Stimulated activated CD4-positive, alpha-beta T cell treated with anti-CD3 and anti-CD28 coated beads, Interleukin-15, amount 100 ng/mL, for 1 hour (primary cell): ENCODE measurements at places on chromosomes 1 and 21.
A peak's percentile ranks its signal among the peaks of the same experiment; 100 is the strongest.

DNA sequence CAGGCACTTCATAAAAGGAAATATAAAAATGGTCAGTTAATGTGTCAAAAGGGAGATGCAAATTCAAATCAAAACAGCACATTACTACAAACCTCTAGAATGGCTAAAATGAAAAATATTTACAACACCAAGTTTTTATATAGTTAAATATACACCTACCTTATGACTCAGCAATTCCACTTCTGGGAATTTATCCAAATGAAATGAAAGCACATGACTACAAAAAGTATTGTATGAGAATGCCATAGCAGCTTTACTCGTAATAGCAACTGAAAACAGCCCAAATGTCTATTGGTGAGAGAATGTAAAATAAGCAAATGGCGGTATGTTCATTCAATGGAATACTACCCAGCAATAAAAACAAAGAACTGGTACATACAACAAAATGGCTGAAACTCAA, 175.8 kb upstream of the SPAG17 start:
- no peak for DNase-seq

DNA sequence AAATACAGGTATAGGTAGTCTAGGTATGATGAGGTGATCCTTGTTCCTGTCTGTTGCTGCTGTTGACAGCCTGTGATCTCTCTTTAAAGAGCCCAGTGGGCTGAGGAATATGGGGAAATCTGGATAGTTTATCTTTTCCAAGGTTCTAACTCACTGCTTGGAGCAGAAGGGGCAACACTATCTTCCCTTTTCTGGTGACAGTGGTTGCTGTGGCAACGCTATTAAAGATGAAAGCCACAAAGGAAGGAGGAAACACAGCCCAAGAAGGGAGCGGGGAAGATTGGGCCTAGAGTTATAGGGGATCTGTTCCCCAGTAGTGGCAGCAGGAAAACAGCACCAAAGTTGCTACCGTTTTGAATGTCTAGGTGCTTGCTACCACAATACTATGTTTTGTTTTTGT, 8.8 kb downstream of the PCP4L1 start:
- no peak for DNase-seq

DNA sequence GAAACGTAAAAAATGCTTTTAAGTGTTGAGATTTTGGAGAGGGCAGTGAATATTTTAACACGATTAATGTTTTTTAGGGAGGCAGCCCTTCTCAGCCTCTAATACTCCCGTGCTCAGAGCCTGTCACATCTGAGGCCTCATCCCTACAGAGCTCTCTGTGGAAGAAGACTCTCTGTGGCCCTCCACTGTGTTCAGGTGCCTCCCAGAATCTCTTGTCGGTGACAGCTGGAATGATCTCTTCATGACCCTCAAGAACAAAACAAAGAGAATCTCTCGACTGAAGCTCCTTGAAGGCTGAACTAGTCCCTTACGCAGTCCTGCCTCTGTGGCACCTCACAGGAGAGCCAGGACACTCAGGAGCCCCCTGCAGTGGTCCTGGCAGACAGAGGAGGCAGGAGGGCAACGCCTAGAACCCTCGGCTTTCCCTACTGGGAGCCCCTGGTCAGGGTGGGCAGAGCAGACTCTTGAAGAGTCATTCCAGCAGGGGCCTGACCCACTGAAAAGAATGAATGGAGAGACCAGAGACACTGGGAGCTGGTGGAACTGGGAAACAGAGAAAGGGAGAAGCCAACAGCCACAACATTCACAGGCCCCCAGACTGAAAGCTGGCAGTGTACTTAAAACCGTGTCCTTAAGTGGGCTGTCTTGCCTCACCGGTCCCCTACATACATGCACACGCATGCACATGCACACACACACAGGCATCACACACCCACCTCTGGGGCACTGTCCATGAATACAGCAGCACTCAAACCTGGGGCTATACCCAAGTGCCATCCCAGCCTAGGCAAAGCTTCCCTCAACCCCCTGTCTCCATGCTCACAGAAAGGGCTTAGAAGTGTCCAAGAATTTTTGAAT, 67.5 kb upstream of the ANGPTL1 start:
- no peak for DNase-seq

DNA sequence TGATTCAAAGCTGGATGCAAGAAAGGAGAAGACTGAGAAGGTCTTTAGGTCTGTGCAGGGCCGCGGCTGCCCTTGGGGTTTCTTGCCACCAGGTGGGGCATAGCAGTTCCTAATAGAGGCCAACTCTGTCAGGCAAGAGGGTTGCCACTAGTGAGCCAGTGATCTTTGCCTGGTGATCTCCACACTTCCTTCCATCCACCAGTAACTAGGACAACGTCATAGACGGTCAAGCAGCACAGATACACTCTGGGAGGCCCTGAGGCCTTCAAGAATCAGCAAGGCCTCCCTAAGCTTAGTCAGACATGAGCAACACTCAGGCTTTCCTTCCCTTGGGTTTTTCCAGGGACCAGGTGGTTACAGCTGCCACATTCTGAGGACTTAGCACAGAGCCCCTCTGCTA, 32.9 kb upstream of the ATP2B4 start:
- peak; percentile 39 for DNase-seq

DNA sequence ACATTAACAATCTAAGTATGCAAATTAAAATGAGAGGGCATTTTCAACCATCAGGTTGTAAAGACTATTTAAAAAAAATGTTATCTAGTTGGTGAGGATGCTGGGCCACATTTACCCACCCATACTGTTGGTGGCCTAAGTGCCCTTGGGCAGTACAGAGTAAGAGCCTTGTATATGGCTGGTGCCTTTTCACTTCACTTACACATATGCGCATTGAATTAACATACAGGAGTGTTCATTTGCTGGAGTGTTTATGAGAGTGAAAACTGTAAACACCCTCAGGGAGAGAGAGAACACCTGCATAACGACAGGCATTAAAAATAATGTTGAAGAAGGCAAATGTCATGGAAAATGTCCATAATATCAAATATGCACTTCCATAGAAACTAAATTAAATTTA, 427.1 kb downstream of the PCP4 start:
- DNase-seq = no peak

DNA sequence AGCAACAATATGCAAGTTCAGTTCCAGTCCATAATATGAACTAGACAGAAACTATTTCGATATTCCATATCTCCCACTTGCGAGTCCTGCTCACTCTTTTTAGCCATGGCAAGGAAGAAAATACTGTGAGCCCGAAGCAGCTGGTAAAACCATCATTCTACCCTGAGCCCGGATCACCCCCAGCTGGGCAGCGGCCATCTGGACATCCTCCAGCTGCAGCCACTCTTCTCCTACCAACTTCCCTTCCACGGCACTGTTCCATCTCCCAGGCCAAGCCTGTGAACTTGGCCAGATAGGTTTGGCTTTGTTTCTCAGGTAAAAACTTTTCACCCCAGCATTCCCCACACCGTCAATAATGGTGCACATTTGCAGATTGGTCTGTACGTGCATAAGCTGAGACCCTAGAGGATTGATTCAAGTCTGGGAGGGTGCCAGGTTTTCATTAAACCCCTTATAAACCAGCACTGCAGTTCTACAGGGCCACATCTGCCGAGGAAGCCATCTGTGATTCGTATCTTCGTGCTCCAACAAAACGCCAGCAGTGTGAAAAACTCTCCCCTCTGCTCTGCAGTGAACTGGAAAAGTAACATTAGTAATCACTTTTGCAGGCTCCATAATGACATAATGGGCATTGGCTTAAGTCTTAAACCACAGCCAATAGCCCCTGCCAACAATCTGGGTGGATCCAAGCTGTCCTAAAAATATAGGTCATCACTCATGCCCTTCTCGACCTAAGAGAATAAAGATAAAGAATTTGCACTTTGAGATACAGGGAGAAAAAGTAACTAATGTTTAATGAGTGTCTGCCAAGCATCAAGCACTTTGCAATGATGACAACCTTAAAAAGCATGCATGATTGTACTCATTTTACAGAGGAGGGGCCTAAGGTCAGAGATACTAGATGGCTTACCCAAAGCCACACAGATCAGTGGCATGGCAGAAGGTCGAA, 205.1 kb downstream of the PLPP3 start:
- DNase-seq = no peak

DNA sequence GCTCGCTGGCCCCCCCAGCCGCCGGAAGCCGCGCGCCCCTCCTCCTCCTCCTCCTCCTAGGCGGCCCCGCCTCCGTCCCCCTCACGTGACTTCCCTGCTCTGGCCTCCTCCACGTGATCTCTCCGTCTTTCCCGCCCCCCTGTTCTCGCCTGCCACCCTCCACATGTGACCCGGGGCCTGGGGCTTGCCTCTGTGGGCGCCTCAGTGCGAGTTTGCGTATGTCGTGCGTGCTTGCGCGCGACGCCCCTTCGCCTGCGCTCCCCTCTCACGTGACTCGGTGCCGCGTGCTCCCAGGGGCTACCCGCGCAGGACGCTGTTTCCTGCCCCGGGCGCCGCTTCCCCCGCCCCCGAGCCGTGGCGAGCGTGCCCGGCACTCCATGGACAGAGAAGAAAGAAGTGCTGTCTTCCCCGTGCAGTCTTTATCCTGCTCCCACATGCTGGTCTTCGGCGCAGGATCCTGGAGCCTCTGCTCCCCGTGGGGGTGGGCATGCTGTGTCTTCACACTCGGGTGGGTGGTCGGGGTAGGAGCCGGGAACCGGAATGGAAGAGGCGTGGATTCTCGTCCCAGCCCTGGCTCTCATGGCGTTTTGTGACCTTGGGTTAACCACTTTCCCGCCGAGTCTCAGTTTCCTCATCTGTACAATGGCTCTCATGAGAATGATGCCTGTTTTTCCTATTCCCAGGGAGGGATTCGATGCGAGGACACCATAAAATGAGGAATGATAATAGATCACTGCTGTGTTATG, 431 bp upstream of the UBE2Q1 start:
- DNase-seq = peak; percentile 99

GRCh38 chr1:204128464-204128963, 23.3 kb downstream of the ETNK2 start:
- no peak for DNase-seq

DNA sequence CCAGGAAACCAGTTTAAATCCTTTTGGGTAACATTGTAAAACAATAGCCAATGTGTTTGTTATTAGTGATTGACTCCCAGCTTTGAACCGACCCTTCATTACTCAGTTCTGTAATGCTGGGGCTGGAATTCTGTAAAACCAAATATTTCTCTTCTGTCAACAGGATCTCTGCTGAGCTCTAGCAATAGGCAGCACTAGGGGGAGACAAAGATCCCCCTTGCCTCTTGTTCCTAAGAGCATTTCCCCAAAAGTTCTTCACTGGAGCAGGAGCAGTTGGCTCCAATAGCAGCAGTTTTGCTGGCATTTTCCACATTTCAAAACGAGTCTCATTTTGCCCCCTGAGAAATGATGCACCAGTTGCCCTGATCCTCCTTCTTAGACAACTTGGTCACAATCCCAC, 1671.1 kb downstream of the MRPL39 start:
- DNase-seq = no peak

- no peak for DNase-seq
These were observed 72.9 kb upstream of the FBXO28 start for GRCh38 chr1:224041032-224041431.

DNA sequence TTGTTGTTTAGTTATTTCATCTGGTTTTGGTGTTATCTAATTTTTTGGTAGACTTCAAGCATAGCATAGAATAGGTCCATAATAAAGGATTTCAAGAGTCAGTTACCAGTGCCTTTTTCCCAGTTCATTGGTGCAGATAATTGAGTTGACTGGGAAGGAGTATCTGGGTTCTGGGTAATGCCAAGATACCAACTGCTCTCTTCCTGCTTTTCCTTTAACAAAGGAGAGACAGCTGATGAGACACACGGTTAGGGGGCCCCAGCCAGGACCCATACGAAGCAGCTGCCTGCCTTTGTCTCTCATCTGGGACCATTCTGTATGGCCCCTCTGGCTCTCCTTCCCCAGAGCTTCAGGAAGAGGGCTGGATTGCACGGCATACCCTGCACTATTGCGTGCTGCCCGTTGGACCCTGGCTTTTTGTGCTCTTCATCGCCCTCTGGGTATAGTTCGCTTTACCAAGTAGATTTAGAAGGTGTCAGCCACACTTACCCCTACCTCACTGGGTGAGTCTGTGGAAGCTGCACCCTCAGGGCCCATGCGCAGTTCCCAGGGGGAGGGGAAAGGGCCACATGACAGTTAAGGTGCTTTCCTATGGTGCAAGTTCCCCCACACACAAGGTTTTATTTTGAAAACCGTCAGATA, 7.0 kb downstream of the NAV1 start:
- no peak for DNase-seq
